Posterior cingulate gyrus (tissue), 11 donors: ENCODE measurements at places on chromosomes 13 and 19.

DNA sequence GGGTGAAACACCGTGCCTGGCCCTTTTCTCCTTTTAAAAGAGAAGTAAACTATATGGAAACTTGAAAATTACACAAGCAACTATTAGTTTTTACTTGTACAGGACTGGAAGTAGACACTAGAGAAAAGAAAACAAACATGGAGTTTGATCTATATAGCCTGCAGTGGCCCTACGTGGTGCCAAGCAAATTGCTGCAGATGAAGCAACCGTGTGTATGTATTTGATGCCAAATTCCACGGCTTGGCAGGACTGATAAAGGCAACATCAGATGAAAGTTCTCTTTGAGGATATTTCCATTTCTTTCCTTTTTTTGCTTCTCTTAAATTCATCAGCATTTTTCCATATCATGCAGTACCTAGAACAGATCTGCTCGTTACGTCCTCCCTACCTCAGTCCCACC, 49.8 kb downstream of the ATP8A2 start:
- DNase-seq, result no peak

DNA sequence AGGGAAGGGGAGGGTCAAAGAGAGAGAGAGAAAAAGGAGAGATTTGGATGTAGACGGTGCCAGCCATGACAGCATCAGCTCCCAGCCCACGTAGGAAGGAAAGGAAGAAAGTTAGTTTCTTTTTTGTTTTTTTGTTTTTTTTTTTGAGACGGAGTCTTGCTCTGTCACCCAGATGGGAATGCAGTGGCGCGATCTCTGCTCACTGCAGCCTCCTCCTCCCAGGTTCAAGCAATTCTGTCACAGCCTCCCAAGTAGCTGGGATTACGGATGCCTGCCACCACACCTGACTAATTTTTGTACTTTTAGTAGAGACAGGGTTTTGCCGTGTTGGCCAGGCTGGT, 27.6 kb downstream of the ELL start:
- no peak for DNase-seq

- DNase-seq, result no peak
Observed at GRCh38 chr13:42388326-42388725, 116.4 kb downstream of the AKAP11 start.

DNA sequence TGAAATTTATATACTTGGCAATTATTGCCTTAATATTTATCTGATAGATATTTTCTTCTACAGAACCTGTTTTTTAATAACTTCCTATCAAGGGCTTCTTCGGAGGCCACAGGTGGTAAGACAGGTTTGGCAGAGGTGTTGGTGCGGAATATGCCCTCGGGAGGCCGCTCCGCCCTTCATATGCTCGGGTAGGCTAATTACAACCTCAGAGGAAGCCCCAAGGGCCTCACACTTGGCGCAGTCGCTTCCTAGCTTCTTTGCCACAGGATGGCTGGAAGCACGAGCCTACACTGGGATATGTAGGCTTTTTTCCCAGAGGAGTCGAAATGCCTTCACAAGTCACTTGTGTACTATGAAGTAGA, 68.8 kb downstream of the LMO7 start:
- no peak for DNase-seq

GRCh38 chr19:46896076-46896794, 35.4 kb downstream of the ARHGAP35 start:
- DNase-seq, result no peak

DNA sequence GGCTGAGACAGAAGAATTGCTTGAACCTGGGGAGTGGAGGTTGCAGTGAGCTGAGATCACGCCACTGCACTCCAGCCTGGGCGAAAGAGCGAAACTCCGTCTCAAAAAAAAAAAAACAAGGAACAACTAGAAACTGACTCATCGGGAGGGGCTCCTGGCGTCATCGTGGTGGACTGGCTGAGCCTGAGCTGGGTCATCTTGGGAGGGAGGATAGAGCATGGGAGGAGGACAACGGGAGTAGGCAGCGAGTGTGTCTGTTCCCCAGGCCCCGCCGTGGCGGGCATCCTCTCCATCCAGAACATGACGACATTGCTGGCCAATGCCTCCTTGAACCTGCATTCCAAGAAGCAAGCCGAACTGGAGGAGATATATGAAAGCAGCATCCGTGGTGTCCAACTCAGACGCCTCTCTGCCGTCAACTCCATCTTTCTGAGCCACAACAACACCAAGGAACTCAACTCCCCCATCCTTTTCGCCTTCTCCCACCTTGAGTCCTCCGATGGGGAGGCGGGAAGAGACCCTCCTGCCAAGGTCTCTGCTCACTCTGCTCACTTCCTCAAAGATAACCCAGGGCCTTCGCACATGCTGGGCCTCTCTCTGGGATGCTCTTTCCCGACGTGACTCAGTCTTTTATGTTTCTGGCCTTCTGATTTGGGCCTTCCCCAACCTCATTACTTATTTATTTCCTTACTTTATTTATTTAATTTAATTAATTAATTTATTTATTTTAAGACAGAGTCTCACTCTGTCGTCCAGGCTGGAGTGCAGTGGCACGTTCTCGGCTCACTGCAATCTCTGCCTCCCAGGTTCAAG, 16.6 kb downstream of the DDX39A start:
- no peak for DNase-seq

- no peak for DNase-seq
Observed at GRCh38 chr13:110826861-110827672, 87.8 kb downstream of the ANKRD10 start.

DNA sequence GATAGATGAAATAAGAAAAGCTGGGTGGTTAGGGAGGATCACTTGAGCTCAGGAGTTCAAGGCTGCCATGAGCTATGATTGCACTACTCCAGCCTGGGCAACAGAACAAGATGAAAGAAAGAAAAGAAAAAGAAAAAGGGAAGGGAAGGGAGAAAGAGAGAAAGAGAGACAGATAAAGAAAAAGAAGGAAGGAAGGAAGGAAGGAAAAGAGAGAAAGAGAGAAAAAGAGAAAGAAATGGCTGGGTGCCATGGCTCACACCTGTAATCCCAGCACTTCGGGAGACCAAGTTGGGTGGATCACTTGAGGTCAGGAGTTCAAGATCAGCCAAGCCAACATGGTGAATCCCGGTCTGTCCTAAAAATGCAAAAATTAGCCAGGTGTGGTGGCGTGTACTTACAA, 21.1 kb downstream of the TEX101 start:
- no peak for DNase-seq

- DNase-seq, result no peak
Observed at GRCh38 chr19:30719189-30719998, 347.2 kb downstream of the ZNF536 start.

- no peak for DNase-seq
Observed at GRCh38 chr13:85419611-85420010, 379.6 kb downstream of the SLITRK6 start.

DNA sequence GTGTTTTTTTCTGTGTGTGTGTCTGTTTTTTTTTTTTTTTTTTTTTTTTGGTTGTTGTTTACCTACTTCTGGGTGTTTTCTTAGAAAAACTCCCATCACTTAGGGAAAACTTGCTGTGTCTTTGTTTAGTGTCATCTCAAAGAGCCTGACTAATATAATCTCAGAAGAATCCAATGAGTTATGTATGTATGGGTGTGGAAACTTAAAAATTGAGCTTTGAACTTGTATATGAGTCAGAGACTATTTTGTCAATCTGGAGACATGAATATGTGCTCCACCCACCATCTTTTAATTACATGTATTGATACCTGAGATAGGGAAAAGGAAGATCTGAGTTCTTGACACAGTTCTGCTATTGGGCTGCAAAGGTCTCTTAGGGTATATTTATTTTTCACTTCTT, 140.7 kb upstream of the SPRY2 start:
- no peak for DNase-seq

GRCh38 chr19:8615024-8615423, 4.5 kb upstream of the ADAMTS10 start:
- DNase-seq, result no peak

DNA sequence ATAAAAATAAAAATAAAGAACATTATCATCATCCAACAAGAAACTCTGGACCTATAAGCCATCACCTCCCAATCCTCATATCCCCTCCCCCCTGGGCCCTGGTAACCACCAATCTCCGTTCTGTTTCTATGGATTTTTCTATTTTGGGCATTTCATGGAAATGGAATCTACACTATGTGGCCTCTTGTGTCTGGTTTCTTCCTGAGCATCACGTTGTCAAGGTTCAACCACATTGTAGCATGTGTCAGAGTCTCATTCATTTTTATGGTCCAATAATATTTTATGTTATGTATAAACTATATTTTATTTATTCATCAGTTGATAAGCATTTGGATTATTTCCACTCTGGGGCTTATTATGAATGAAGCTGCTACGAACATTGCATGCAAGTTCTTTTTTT, 26.9 kb downstream of the SULT2B1 start:
- no peak for DNase-seq

DNA sequence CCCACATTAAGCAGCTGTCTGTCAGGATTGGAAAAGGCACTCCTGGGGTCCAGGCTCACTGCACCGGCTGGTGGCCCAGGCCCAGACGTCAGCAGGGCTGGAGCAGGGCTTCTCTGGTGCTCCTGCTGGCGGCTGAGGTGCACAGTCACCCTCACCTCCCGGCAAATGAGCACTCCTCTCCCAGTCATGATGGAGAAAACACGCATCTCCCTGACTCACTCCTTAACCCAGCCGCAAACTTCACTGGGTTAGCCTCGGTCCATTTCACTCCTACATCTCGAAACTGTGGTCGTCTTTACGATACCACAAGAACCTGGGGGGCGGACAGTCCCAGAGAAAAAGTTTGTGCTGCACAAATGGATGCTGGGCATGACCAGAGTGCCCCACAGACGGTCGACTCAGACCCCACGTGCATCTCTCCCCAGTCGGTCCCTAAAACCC, 3.3 kb upstream of the RASA3 start:
- DNase-seq, result no peak

DNA sequence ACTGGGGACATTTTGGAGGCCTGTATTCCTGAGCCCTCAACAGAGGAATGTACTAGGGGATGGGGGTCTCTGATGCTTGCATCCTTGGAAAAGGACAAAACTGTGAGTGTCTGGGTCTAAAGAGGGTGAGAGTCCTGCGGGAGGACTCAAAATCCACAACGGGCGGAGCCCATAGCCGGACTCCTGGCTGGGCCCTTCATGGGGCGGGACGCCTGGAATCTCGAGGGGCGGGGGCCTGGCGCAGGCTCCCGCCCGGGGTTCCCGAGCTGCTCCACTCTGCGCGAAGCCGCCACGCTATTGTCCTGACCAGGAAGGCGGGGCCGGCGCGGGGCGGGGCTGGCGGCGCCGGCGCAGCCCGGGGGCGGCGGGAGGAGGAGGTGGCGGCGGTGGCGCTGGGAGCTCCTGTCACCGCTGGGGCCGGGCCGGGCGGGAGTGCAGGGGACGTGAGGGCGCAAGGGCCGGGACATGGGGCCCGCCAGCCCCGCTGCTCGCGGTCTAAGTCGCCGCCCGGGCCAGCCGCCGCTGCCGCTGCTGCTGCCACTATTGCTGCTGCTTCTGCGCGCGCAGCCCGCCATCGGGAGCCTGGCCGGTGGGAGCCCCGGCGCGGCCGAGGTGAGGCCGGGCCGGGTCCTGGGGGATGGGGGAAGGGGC, at the start of gene APLP1:
APLP1 (plus strand) TSS at position 403 of the 651 bp plus-strand sequence; CDS start at position 466, 63 bp downstream.
- peak; percentile 87 for DNase-seq

- DNase-seq, result no peak
Observed at GRCh38 chr13:19766591-19766990, 16.2 kb downstream of the PSPC1 start.

GRCh38 chr13:44231786-44232516, 141.7 kb upstream of the SERP2 start:
- DNase-seq, result no peak

GRCh38 chr13:28531077-28531844, 36.3 kb upstream of the FLT1 start:
- DNase-seq, result no peak

GRCh38 chr13:59521549-59521948, 642.2 kb downstream of the DIAPH3 start:
- DNase-seq, result no peak
